ENCODE measurements at places on chromosomes 7 and 10.

- no peak for DNase-seq
Observed at GRCh38 chr10:119726676-119727261, 919 bp downstream of the INPP5F start.

- peak; percentile 37 for DNase-seq
Observed at GRCh38 chr10:79444199-79445119, 965 bp downstream of the ZCCHC24 start.

DNA sequence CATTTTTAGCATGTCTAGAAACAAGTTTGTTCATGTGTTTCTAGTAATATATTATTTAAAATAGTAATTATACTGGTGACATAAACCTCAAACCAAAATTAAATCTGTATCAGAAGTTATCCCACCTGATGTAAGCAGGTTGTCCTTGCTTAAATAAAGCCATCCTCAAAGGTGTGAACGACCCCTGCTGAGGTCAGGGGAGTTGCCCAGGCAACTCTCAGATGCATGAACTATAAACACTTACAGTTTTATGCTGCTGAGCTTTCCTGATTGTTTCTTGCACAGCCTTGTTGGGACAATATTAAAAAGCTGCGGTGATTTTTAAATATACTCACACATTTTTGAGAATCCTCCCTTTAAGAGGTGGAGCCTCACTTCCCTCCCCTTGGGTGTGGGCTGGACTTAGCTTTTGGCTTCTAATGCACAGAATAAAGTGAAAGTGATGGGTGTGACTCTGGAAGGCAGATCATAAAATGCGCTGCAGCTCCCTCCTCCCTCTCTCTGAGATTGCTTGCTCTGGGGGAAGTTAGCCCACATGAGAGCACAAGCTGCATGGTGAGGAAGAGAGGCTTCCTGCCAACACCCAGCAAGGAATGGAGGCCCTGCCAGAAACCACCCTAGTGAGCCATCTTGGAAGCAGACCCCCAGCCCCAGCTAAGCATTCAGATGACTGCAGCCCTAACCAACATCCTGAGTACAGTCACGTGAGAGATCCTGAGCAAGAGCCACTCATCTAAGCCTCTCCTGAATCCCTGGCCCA, 152.7 kb downstream of the SKIDA1 start:
- peak; percentile 27 for DNase-seq

- DNase-seq: no peak
Observed at GRCh38 chr10:7952266-7952665, 102.2 kb upstream of the GATA3 start.

GRCh38 chr7:158805937-158806336, 23.4 kb downstream of the ESYT2 start:
- DNase-seq: peak; percentile 63

DNA sequence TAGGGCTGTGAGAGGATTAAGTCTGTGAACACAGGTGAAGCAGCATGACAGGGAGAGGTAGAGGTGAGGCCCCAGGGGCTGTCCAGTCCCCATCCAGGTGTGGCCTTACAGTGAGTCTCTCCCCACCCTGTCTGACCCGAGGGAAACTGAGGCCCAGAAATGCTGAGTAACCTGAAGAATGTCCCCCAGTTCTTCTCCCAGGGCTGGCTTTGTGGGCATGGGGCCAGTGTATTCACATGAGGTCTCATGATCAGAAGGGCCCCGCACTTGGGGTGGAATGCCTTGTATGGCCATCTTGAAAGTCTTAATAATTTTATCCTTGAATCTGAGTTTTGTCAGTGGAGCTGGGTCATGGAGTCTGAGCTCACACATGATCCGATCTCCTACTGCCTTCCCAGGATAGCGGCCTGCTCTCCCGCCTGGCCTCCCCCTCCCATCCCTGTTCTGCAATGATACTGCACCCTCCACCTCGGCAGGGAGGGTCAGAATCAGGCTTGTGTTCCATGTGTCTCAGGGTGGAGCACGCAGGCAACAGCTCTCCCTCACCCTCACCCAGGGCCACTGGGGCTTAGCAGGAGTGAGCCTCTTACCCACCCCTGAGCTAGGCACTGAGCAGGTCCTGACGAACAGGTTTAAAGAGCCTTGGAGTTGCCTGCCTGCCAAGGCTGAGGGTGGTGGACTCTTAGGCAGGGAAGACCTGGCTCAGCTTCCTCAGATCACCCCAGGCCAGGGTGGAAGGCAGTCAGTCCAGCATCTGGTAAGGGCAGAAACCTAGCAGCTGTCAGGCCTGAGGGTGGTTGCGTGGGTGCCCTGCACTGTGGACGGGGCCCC, 41.4 kb upstream of the NPFFR1 start:
- no peak for DNase-seq

DNA sequence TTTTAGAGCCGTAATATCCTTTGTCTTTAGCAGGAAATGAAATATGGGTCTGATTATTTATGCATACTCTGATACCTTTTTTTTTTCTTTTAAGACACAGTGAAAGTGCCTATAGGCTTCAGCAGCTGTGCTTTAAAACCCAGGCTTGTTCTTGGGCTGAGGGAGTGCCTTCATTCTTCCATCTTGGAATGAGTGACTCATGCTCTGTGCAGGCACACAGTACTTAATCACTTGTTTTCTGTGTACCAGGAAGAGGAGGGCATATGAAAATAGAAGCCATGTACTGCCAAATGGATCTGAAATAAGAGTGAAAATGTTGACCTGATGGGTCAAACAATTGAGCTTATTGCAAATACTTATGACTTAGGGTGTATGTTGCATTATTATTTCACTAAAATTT, 12.0 kb downstream of the INPP5F start:
- DNase-seq: no peak

DNA sequence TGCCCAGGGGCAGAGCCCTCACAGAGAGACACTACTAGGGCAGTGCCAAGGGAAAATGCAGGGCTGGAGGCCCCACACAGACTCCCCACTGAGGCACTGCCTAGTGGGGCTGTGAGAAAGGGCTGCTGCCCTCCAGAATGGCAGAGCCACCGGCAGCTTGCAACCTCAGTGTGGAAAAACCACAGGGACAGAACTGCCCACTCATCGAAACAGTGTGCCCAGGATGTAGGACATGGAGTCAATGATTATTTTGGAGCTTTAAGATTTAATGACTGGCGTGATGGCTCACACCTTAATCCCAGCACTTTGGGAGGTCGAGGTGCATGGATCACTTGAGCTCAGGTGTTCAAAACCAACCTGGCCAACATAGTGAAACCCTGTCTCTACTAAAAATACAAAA, 27.5 kb upstream of the MSS51 start:
- DNase-seq: no peak

DNA sequence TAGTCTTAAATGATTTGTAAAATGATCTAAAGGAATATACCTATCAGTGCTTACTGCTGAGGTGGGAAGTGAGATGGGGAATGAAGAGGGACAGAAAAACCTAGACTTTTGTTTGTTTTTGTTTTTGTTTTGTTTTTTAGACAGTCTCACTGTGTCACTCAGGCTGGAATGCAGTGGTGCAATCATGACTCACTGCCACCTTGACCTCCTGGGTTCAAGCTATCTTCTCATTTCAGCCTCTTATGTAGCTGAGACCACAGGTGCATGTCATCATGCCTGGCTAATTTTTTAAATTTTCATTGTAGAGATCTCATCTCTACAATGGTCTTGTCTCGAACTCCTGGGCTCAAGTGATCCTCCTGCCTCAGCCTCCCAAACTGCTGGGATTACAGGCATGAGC, 116.4 kb upstream of the SEM1 start:
- no peak for DNase-seq

DNA sequence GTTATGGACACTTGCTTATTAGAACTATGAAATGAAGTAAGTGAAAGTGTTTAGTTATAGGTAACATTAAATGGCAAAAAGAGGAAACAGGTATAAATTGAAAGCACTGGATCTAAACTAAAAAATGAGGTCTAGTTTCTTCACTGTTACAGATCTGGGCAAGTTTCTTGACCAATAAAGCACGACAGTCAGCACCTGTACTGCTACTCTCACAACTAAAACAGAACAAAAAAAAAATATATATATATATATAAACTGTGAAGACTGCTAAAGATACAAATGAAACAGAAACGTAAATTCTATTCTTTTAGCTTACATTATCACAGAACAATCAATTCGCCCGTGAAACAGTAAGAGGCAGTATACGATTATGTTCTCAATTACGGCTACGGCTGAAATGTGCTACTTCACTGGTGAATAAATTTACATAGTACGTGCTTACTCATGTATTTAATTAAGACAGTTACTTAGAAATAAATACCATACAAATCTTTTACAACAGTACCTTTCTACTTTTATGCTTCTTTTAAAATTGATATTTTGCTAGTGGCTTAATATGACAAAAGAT, 4.2 kb downstream of the AHR start:
- no peak for DNase-seq

GRCh38 chr10:29136411-29136810, 152.5 kb upstream of the LYZL1 start:
- no peak for DNase-seq

DNA sequence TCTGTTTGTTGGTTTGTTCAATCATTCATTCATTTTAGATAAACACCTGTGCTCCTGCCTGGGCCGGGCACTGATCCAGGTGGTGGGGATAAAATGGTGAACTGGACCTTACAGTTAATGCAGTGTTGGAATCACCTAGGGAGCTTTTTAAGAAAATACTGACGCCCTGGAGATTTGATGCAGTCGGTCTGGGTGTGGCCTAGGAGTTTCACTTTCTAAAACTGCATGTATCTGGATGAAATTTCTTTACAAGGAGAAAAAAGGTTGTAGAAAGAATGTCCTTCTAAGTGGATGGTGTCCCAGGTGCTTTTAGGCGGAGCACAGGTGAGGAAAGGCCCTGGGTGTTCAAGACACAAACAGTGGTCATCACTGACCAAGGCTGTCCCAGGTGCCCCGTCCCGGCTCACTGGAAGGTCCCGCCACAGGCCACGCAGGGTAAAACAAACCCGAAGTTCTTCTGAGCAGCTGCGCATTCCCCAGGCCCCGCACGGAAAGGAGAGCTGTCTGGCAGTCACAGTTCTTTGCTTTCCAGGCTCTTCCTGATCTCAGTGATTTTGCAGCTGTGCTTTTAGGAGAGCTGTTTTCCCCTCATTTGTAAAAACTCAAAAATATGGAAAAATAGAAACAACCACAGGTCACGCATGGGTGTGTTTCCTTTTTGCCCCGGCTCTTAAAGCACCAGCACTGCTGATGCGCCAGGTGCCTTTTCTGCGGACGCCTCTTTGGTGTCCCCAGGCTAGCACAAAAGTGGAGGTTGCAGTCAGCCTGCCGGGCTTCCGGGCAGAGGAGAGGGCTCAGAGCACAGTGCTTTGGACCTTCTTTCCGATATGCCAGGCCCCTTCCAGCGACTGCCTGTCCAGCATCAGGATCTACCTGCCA, 161.9 kb downstream of the GRK5 start:
- peak; percentile 94 for DNase-seq

GRCh38 chr10:48649349-48649944, 35.2 kb upstream of the WDFY4 start:
- no peak for DNase-seq

- peak; percentile 96 for DNase-seq
Observed at GRCh38 chr10:14751014-14751896, 23.4 kb downstream of the FAM107B start.

DNA sequence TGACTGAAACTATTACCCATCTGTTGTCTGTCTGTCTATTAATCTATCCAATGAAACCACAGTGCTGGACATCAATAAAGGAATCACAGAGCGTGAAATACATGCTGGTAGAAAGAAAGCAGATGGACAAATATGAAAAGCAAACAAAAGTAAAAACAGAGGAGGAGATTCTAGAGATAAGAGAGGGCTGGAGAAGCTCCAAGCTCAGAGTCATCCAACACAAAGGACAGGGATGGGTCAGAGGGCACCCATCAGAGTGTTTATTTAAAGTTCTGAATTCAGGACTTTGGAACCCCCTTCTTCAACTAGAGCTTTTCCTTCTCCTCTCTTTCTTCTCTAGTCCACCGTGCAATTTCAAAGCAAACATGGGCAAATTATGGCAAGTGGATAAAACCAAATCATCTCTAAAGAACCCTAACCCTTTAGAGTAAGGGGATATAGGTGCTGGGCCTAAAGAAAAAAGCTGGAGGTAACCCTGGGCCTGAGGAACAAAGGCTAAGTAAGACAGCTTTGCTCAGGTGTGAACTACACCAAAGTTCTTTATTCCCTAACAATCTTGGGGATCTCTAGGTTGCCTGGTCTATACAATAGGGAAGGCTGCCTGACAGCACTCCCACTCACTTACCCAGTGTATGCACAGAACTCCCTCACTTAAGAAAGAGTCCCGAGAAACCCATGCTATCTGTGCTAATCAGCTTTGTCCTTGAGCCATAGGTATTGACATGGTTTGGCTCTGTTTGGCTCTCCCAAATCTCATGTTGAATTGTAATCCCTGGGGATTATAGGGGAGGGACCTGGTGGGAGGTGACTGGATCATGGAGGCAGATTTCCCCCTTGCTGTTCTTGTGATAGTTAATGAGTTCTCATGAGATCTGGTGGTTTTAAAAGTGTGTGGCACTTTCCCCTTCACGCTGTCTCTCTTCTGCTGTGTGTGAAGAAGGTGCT, 97.0 kb downstream of the BAMBI start:
- no peak for DNase-seq

GRCh38 chr10:97713339-97713825, at the start of gene MARVELD1:
MARVELD1 (plus strand) TSS chr10:97713730; CDS start chr10:97713877, 147 bp downstream.
- no peak for DNase-seq

DNA sequence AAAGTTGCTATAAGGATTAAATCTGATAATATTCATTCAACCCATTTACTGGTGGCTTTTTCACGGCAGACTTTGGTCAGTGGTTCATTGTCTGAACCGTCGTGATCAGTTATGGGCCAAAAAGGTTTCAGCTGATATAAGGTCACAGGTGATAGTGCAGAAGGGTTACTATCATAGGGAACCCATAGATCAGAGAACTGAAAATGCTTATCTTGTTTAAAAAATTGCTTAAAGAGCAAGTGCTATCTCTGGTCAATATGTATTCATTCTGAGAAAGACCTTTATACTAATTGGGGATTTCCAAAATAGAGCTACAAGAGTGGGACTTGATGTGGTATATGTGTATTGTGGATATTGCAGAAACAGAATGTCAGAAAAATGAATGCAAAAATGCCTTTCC, 147.8 kb upstream of the SEMA3E start:
- DNase-seq: no peak

GRCh38 chr10:133294189-133294588, 14.5 kb downstream of the TUBGCP2 start:
- DNase-seq: no peak

GRCh38 chr7:51121931-51122425, 194.6 kb downstream of the COBL start:
- peak; percentile 7 for DNase-seq

DNA sequence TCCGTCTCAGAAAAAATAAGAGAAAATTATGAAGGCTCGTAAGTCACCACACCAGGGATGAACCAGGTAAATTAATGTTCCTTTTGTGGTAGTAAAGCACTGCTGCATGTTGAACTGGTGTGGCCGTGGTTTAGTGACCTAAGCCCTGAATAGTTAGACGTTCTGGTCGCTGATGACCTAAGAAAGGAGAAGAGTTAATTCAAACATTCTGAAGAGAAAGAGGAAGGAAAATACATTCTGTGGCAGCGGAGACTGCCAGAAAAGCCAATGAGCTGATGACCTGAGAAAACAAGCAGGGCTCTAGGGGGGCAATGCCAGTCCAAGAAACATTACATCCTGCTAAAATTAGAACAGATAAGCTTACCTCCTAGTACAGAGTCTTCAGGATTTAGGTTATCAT, 17.5 kb downstream of the DNAJC9 start:
- no peak for DNase-seq

GRCh38 chr10:43960477-43960876, 311.8 kb upstream of the ZNF32 start:
- no peak for DNase-seq

Measured in OCI-LY7 (cell line).